ENCODE measurements at places on chromosomes 11 and 22.

- DNase-seq = no peak
Observed at GRCh38 chr22:45477366-45478107, 25.1 kb upstream of the FBLN1 start.

DNA sequence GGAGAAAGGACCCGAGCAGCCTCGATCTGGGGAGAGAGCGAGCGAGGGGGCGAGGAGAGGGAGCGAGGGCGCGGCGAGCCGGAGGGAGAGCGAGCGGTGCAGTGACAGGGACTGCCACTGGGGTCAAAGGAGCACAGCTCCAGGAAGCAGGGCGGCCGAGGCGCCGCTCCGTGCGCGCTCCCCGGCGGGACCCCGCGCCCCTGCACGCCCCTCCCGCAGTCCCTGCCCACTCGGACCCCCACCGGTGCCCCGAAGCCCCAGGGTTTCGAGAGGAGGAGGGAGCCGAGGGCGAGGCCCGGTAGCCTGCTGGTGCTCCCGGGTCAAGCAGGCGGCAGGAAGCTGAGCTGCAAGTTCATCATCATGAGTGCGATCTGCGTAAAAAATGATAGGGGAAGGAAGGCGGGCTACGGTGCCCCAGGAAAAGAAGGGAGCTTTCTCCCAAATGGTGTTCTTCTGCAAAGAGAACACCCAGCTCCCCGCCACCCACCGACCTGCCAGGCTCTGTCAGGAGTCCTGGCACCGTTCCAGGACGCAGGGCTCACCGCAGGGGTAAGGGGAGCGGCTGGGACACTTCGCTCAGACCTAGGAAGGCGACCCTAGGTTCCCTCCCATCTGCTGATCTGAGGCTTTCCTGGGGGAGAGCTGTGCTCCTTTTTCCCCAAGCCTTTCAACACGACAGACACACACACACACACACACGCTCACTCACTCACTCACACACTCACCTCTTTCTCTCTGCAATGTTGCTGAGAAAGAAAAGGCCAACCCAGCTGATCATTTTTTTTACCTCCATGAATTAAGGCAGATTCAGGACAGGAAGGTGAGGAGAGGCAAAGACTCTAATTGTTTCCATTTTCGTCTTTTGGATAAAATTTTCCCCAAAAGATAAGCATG lies at the start of gene MPPED2:
Gene MPPED2 (minus strand): TSS at position 103 of the 894 bp plus-strand sequence. CDS start 5,980 bp downstream, outside the sequence.
- no peak for DNase-seq

DNA sequence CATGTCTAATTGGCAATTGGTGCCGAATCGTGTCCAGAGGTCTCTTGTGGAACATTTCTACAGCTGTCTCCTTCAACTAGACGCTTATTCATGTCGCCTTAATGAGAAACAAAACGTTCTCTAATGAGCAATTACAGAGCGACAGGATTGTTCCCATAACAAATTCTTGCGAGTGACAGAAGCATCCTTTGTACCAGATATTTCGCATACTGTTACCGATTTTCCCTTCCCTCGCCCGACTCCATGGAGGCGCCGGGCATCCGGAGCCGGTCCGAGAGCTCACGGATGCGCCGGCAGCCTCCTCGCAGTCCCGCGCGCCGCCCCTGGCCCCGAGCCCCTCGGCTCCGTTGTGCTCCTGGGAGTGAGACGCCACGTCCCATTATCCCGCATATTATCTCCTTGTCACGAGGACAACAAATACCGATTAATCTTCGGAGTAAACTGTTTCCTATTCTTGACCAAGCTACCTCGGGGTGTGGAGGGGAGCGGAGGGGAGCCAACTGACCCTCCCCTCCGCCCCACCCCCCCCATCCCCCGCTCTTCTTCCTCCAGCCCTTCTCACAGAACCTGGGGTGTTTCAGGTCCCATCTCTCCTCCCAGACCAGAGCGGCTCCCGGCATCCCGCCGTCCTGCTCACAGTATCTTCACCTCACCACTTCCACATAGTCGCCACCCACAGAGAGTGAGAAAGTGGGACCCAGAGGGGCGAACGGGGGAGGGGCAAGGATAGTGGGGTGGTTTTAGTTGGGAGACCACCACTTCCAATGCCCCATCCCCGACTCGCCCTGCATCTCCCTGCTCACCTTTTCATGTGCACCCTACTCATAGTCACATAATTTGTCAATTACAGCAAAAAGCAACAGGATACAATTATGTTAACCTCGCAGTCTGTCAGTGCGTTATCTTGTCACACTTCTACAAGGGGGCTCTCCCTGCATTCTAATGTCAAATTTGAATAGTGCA lies 11.4 kb downstream of the PAX6 start:
- no peak for DNase-seq

- no peak for DNase-seq
Observed at GRCh38 chr11:117039900-117040299, 58.3 kb downstream of the SIK3 start.

DNA sequence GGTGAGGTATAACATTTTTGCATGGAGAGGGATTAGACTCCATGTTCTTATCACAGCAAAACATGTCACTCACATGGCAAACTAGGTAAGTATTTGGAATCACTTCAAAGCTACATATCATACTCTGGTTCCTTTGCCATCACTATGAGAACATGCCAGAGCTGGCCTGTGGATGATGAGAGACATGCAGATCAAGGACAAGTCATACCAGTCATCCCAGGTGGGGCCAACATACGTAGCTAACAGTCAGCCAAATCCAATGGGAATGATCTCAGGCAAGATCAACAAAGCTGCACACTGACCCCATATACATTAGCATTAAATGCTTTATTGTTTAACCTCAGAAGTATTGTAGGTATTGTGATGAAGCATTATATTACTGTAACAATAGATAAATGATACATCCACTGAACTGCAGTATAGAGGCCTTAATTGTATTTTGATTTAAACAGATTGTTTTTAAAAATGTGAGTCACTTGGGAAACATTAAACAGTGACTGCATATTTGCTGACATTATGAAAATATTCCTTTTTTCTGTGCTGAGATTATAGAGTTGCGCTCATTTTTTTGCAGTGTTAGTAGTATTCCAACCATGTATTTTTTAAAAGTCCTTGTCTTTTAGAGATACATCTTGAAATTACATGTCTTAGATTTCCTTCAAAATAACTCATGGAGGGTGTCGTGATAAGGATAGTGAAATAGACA lies 37.3 kb upstream of the ARL14EP start:
- no peak for DNase-seq
